CD4-positive, alpha-beta T cell treated with Interferon alpha-2 for 1 hour (primary cell): ENCODE measurements at places on chromosomes 3 and 15.
A peak's percentile ranks its signal among the peaks of the same experiment; 100 is the strongest.

DNA sequence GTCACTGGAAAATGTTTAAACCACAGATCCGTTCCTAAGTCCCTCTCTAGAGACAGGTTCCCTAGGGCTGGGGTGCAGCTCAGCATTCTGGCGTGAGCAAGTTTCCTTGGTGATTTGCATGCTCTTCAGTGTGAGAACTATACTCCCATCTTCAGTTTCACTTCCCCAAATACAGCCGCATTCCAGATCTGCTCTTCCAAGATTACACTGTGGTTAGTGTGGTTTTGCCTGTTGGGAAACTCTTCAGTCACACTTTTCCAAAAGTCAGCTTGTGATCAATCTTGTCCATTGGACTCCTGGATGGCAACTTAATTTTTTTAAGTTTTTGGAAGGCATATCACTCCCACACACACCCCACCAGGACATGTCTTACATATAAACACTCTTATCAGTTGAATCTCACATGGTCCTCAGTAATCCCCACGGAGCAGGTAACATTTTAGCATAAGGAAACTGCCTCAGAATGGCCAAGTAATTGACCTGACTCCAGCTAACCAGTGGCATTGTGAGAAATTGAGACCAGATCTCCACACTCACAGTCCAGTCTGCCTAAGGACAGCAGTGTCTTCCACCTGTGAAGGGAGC is 33.5 kb upstream of the PTPN23 start:
- DNase-seq = peak; percentile 2

DNA sequence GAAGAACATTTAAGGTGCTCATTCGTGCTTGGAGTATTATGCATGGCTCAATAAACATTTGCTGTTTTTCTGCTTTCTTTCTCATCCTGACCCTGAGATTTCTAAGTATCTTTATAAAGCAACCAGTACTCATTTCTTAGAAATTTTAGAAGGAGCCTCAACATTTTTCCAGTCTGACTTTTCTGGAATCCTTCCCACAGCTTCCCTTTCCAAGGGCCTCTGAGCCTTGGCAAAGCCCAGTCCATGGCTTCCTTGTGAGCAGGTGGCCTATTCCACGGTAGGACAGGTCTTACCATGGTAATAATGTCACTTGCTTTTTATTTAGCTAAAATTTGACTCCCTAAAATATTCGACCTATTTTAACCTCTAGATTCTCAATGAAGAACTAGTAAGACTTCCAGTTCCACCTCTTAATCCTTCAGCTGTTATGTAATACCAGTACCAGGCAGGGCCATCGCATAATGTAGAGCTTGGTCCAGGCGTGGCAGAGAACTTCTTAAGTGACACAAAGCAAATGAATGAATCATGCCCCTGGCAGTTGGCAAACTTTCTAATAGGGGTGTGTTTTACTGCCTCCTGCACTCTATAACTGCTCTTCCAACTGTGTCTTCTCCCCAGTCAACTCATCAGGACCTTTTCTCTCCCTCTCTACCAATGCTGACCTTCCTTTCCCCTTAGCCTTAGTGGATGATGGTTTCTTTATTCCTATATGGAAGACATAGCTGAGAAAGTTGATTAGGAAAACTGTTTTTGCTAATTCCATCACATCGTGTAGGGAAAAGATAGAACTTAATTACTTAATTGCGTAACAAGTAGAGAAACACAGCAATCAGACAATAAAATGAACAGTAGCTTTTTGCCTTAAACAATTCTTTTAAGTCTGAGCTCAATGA is 894 bp upstream of the TM4SF4 start:
- DNase-seq = peak; percentile 46

- DNase-seq = no peak
These were observed 46.2 kb downstream of the WDR72 start for GRCh38 chr15:53713218-53713617.

- no peak for DNase-seq
These were observed 240.6 kb upstream of the GOLIM4 start for GRCh38 chr3:168336276-168336675.

GRCh38 chr15:82931221-82931620 is 21.3 kb downstream of the HOMER2 start:
- DNase-seq = no peak

DNA sequence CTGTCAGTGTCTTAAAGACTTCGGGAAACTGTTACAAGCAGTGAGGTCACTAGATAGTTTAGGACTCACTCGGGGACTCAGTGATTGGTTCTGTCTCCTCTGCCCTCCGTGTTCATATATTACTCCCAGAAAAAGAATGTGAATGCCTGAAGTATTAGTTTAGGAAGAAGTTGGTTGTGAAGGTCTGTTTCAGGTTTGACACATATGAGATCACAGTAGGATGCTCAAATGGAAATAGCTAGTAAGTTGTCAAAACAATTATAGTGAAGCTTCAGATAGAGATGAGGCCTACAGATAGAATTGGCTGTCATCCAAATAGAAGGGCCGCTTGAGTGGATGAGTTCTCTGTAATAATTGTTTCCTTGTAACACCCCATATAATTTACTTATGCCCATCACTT is 172.6 kb downstream of the PLCL2 start:
- DNase-seq = no peak

DNA sequence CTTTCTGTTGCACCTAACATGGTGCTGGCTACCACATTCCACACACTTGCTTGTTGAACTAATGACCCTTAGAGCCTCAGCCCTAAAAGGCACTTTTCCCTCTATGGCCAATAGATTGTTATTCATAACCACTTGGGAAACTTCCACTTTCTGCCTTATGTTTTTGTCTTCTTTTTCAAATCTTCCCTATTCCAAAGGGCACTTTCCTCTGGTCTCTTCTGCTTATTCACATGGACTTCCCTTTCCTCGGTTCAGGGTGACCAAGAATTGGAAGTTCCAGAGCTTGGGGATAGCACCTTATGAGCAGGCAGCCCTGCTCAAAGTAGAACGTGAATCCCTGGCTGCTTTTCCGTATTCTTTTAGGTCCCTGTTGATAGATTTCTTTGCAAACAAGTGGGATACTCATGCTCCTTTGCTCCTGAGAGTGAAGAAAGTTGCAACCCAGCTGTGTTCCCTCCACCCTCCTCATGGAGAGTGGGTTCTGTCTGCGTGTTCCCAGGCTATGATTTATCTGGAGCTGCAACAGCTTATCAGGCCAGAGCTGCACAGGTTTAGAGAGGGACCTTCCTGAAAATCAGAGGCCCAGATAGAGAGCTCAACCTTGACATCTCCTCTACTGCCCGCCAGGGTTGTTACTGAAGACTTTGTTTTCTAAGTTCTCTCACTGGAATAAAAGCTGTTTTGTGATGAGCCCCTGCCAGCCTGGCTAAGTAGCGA is 58.8 kb upstream of the MYZAP start:
- no peak for DNase-seq

DNA sequence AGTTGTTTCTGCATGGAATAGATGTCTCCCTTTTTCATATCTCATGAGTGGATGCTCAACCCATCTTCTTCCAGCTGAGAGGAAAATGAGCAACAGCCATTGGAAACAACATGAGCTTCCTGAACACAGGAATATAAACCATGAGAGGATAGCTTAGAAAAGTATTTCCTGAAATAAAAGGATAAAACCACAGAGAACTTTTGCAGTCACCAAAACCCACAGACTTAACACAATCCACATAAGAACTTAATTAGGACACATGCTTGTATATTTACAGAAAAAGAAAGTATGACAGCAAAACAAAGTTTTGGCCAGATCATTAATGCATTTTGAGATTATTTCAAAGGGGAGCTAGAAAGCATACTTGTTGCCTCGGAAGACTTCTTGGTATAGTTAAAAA is 180.5 kb upstream of the RASGRP1 start:
- DNase-seq = no peak
